ENCODE measurements at places on chromosomes 5 and 9.

- DNase-seq: no peak
Measured at GRCh38 chr5:61534481-61535267, 202.6 kb downstream of the ZSWIM6 start.

DNA sequence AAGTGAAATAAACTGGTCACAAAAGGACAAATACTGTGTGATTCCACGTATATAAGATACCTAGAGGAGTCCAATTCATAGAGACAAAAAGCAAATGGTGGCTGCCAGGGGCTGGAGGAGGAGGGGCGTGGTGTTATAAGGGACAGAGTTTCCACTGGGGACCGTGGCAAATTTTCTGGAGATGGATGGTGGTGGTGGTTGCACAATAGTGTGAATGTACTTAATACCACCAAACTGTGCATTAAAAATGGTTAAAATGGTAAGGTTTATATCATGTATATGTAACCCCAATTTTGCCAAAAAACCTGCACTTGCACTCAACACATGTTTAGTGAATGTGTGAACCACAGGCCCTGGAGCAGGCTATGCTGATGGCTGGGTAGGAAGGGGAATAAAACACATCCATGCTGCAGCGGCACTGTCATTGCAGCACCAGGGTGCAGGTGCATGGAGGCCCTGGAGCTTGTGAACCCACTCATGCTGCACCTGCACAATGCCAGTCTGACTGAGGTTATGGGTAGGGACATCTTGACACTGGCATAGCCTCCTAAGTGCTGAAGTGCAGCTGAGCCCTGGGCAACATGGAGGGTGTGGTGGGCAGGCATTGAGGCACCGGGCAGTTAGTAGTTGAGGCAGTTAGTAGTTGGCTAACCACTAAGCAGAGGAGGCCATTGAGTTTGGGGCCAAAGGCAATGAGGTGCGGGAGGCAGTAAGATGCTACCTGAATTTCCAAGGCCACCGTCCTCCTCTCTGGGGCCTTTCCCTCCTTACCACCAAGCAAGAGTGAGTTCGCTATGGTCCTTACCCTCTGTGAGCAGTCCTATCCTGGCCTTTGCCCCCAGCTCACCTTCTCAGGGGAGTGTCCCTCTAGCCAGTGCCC, 3.5 kb upstream of the PHF2 start:
- DNase-seq: no peak

DNA sequence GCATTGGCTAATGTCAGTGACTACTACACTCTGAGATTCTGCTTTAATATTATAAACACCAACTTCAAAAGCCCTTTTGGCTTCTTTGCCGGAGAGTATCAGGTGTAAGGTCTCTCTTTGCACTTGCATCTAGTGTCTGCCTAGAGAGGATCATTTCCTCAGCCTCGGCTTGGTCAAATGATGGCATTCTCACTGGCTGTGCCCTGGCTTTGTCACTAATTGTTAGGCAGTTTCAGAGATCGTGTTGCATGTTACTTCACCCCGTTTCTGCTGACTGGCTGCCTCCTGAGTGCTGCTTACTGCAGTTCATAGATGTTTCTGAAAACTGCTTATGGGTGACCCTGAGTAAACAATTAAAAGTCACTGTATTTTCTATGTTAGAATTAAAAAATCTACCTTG, 48.8 kb downstream of the SLC1A3 start:
- no peak for DNase-seq

- DNase-seq: no peak
Measured at GRCh38 chr9:93467462-93467861, 14.1 kb upstream of the FAM120AOS start.

- DNase-seq: no peak
Measured at GRCh38 chr5:80147119-80147815, 108.6 kb downstream of the SERINC5 start.

GRCh38 chr5:128546658-128547281, 8.7 kb upstream of the FBN2 start:
- no peak for DNase-seq

- no peak for DNase-seq
Measured at GRCh38 chr5:147461915-147462314, 48.0 kb downstream of the DPYSL3 start.

DNA sequence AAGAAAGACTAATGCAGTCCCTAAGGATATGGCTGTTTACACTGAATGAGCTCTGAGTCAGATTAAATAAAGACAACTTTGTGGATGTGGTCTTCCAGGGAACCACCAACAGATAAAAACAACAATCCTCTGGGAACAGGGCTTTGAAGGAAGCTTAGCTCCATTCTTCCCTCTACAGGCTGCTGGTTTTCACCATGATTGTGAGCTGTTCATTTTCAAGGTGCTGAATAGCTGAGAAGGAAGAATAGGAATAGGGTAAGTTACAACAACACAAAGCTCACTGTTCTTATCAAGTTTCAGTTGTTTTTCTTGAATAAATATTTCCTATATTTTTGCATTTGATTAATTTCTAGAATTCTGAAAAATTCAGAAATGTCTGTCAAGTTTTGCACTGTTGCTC, 25.9 kb upstream of the PTAR1 start:
- DNase-seq: no peak

GRCh38 chr5:75337366-75338021, 474 bp downstream of the HMGCR start:
- DNase-seq: peak; percentile 45

GRCh38 chr5:10974850-10975249, 213.8 kb upstream of the DAP start:
- no peak for DNase-seq

GRCh38 chr5:16413166-16413860, 52.3 kb downstream of the ZNF622 start:
- no peak for DNase-seq

GRCh38 chr5:13510616-13511015, 433.9 kb downstream of the DNAH5 start:
- DNase-seq: no peak

DNA sequence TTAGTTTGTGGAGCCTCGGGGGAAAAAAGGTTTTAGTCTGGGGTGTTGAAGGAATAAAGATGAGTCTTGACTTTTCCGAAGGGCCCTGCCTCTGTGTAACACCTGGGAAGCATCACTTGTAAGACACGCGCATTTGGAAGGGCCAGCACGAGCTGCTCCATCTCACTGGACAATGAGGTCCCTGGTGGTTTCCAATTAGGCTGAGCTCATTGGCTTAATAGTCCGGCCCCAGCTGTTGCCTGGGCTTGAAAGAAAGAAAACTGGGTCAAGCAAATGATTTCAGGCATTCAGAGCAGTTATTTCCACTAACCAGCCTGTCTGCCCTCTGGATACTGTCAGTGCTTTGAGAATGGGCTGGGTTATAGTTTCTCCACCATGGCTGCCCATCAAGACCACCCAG, 64.5 kb downstream of the NSUN2 start:
- DNase-seq: no peak

GRCh38 chr5:32311404-32312196, 1.1 kb downstream of the MTMR12 start:
- no peak for DNase-seq

DNA sequence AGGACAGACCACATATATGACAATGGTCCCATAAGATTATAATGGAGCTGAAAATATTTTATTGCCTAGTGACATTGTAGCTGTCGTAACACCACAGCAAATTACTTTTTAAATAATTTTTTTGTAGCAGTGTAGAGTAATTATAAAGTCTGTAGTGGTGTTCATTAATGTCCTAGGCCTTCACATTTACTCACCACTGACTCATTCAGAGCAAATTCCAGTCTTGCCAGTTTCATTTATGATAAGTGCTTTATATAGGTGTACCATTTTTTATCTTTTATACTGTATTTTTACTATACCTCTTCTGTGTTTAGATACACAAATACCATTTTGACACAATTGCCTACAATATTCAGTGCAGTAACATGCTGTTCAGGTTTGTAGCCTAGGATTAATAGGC, 67.6 kb downstream of the TLE4 start:
- no peak for DNase-seq

DNA sequence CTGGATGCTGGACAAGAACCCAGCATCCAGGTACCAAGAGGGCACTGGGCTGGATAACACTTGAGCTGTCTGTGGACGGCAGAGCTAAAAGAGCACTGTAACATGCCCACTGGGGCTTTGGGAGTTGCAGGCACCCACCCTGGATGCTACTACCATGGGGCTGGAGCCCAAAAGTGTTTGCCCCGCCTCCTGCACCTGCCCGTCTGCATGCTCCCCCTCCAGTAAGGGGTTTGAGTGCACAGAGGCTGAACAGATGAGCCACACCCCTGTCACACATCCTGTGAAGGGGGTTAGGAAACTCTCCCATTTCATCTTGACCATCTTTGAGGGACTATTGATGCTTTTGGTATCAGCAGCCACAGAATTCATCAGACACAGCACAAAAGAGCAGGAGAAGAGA, 69.0 kb downstream of the LIX1 start:
- DNase-seq: no peak

DNA sequence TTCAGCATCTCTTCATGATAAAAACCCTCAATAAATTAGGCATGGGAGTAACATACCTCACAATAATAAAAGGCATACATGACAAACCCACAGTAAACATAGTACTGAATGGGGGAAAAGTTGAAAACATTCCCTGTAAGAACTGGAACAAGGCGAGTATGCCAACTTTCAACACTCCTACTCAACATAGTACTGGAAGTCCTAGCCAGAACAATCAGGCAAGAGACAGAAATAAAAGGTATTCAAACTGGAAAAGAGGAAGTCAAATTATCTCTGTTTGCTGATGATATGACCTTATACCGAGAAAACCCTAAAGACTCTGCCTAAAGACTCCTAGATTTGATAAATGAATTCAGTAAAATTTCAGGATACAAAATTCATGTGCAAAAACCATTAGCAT, 167.6 kb downstream of the TMEM38B start:
- DNase-seq: no peak

DNA sequence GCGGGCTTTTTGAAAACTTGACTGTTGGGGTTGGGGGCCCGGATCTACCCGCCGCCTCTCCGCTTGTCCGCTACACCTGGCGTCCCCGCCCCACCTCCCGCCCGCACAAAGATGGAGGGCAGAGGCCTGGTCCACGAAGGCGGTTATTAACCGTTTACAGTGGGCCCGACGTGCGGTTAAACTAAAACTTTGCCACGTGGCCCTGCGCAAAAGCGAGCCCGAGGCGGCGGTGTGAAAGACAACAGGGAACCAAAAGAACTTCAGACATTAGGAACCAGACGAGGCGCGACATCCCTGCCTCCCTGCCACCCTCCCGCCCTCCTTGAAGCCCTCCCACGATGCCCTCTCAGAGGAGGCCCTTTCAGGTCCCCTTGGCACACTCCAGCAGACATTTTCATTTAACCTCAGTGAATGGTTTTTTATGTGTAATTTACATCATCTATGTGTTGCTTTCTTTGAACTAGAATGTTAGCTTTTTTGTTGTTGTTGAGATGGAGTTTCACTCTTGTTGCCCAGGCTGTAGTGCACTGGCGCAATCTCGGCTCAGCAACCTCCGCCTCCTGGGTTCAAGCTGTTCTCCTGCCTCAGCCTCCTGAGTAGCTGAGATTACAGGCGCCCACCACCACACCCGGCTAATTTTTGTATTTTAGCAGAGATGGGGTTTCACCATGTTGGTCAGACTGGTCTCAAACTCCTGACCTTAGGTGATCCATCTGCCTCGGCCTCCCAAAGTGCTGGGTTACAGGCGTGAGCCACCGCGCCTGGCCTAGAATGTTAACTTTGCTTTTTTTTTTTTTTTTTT, 999 bp upstream of the HNRNPA0 start:
- no peak for DNase-seq

GRCh38 chr5:128455841-128456361, 82.1 kb downstream of the FBN2 start:
- no peak for DNase-seq

GRCh38 chr5:179400020-179400419, 54.8 kb upstream of the ADAMTS2 start:
- no peak for DNase-seq

DNA sequence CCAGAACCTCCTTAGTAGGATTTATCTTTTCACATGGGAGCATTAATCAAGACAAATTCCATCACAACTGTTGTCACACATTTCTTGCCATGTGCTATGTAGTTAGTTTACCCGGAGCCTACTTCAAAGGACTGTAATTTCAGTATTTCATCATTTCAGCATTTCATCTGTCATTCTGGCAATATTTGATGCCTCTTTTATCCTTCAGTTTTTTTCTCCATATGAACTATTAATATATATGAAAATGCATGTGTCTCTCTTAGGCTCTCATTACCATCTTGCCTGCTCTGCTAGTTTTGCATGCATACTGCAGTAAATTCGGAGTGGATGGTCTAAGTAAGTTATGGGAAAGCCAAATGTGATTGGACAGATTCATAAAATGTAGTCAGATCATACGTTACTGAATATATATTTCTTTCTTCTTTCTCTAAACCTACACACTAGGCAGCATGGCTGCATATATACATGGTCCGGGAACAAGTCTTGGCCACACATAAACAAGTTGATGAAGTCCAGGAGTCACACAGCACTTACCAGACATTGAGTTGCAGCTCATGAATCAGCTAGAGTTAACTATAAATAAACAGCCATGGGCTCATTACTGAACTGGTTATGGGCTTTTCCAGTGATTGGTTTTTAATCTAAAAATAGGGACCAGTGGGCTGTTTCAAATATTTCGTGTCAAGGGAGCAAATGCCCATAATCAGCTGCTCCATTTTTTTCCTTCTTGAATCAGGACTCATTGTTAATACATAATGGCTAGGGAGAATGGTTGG, 46.6 kb downstream of the SPATA31D1 start:
- no peak for DNase-seq

DNA sequence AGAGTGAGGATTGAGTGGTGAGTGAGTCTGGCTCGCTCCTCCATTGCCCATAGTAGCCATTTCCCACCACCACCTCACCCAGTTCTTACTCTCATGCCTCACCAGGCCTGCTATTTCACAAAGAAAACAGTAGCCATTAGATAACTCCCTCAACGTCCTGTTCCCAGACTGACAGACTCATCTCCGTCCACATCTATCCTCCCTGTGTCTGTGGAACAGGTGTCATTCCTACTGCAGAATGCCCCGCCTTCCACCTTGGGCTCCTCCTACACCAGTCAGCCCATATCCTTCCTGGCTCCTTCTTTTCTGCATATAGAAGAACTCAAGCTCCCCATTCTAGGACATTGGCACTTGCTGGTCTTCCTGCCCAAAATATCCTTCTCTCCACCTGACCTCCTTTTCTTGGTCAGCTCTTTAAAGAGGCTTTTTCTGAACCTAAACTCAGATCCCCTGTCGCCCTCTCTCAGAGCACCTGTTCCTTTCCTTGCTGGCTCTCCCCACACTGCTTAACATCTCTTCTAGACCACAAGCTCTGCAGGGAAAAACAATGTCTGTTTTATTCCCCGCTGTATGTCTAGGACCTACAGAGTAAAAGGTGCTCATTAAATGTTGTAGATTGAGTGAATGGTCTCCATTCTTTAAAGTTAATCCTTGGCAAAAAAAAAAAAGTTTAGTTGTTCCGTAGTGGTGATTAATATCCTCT, 3.2 kb downstream of the TNFAIP8 start:
- no peak for DNase-seq

GRCh38 chr5:96720408-96720807, 58.2 kb downstream of the CAST start:
- no peak for DNase-seq

- no peak for DNase-seq
Measured at GRCh38 chr5:159174511-159175168, 34.7 kb downstream of the RNF145 start.
